Testis (tissue), 5 donors: ENCODE measurements at places on chromosomes 11 and 22.

- H3K4me3 ChIP-seq = no peak overlapping the region
- no peak for DNase-seq
- H3K36me3 ChIP-seq = no peaks in the 10 kb centered on the region
Observed at GRCh38 chr11:118462178-118462577, 25.9 kb downstream of the KMT2A start.

- no peaks in the 10 kb centered on the region for H3K4me1 ChIP-seq
- no peak overlapping the region for H3K4me3 ChIP-seq
- no peaks in the 10 kb centered on the region for H3K27me3 ChIP-seq
- H3K27ac ChIP-seq = no peak overlapping the region
Observed at GRCh38 chr11:26930518-26931247, 63.2 kb upstream of the FIBIN start.

GRCh38 chr22:36934418-36935312 lies 21.2 kb downstream of the CSF2RB start:
- H3K36me3 ChIP-seq = no peaks in the 10 kb centered on the region
- no peak for DNase-seq
- H3K27ac ChIP-seq = no peak overlapping the region

DNA sequence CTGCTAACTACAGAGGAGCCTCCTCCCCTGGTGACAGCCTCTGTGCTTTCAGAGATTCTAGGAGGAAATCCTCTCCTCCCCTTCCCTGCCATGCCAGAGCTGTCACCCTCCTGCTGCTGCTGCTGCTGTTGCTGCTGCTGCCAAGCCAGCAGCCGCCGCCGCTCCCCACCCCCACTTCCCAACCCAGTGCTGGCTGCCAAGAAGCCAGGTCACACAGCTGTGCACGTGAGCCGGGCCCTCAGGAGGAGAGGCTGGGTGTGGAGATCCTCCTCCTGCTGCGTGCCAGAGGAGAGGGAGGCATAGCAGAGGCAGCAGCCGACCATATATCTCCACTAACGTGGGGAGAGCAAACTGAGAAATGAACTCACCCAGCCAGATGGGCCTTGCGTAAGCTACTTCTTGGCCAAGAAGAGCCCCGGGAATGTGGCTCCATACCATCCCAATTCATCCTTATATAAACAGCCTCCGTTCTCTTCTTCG lies 12.4 kb downstream of the CRY2 start:
- no peaks in the 10 kb centered on the region for H3K36me3 ChIP-seq
- H3K27ac ChIP-seq = peak overlapping the region; percentile 39
- DNase-seq = peak; percentile 95
- H3K4me3 ChIP-seq = no peak overlapping the region
